ENCODE measurements at places on chromosomes 6 and 20. TPM values are rescaled to one million over a fixed set of nuclear protein-coding genes. Genes with fewer than 3 reads are reported as not detected.

CLIC5 gene
- not detected for total RNA-seq

DNA sequence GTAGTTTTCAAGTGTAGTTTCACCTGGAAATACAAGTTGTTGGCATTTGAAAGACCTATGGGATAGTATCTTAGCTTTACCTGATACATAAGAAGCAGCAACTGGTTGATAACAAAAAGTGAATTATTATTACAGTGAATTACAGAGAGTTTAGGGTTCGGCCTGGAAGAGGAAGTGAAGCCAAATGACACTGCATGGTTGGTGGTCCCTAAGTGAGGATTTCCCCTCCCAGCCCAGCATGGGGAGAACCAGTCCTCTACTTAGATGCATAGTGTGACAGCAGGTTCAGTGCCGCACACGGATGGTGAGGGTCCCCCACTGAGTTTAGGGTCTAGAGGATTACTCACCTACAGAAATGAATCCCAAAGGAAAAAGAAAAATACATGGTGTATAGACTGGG lies 18.1 kb downstream of the HLA-DPB1 start:
- DNase-seq: no peak

C4A gene
- 0.48 TPM for total RNA-seq

GRCh38 chr6:83167726-83168278 lies 25.3 kb downstream of the PGM3 start:
- DNase-seq: no peak

RNF182 gene
- 13.0 TPM for total RNA-seq

ADGB gene
- total RNA-seq: not detected
